Gastrocnemius medialis (tissue), 4 donors: ENCODE measurements at places on chromosomes 16 and 17. TPM values are rescaled to one million over a fixed set of nuclear protein-coding genes. Genes with fewer than 3 reads are reported as not detected.
A peak's percentile ranks its signal among the peaks of the same experiment; 100 is the strongest.

GRCh38 chr17:73706428-73706827, 62.2 kb upstream of the SDK2 start:
- no peak for DNase-seq

- no peak for DNase-seq
Observed at GRCh38 chr16:71645450-71645849, 19.5 kb downstream of the MARVELD3 start.

DNA sequence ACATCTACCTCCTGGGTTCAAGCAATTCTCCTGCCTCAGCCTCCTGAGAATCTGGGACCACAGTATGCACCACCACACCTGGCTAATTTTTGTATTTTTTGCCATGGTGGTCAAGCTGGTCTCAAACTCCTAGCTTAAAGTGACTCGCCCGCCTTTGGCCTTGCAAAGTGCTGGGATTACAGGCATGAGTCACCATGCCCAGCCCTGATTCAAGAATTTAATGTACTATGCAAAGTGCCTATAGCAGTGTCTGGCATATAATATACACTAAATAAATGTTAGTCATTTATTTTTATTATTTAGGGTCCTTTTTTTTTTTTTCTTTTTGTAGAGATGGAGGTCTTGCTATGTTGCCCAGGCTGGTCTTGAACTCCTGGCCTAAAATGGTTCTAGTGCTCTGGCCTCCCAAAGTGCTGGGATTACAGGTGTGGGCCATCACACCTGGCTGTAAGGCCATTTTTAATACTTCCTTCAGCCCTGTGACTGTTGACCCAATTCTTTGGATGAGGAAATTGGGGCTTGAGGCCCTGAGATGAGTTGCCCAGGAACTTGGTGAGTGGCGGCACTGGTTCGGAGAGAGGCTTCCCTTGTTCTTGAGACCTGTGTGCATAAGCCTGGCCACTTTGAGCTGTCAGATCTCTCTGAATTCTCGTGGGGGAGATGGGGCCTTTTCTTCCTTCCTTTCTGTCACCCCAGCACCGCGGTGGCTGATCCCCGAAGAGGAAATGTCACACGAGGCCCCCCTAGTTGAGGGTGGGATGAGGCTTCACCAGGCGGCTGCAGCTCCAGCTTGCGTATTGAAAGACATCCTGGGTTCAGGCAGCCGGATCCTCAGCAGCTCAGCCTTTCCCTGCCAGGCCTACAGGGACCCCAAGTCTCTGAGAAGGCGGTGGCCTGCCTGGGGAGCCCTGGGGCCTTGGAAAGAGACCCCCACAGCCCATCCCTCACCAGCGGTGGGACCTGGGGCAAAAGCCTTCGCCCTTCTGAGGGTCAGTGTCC, 38.7 kb downstream of the LAT start:
- no peak for DNase-seq

- DNase-seq = no peak
Observed at GRCh38 chr17:15971098-15971678, 26.3 kb downstream of the ADORA2B start.

DNA sequence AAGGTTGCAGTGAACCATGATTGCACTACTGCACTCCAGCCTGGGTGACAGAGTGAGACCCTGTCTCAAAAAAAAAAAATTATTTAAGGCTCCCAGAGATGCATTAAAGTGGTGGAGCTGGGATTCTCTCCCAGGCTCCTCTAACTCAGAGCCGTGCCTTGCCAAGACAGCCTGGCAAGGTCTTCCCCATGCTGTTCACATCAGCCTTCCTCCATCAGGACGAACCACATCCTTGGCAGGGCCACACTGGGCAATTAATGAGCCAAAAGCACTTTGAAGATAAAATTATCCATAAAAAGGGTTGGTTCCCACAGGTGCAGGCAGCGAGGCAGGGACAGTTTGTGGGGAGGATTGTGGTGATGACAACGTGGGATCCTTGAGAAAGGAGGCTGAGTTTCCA, 19.8 kb upstream of the BBS2 start:
- no peak for DNase-seq

- peak; percentile 84 for DNase-seq
Observed at GRCh38 chr17:58006560-58006923, 504 bp downstream of the SRSF1 start.

- no peak for DNase-seq
Observed at GRCh38 chr17:50621574-50622031, 13.1 kb upstream of the ABCC3 start.

- no peak for DNase-seq
Observed at GRCh38 chr17:19987897-19988296, 10.3 kb upstream of the AKAP10 start.

- DNase-seq = no peak
Observed at GRCh38 chr16:77165006-77165405, 26.0 kb upstream of the MON1B start.

DNA sequence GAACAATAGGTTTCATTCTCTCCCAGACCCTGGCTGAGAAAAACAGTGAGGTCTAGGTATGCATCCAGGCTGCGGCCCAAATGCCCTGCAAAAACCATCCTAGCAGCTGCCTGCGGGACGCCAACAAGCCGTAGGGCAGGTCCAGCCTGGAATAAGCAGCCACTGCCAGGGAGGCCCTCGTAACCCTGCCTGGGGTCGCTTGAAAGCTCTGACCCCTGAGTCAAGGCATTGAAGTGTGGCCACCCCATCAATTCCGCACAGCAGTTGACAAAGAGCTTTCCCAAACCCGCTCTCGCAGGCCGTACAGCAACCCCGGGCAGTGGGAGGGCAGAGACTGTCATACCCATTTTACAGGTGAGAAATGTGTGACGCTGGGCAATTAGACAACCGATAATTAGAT, 11.1 kb downstream of the TRPV1 start:
- DNase-seq = no peak

DNA sequence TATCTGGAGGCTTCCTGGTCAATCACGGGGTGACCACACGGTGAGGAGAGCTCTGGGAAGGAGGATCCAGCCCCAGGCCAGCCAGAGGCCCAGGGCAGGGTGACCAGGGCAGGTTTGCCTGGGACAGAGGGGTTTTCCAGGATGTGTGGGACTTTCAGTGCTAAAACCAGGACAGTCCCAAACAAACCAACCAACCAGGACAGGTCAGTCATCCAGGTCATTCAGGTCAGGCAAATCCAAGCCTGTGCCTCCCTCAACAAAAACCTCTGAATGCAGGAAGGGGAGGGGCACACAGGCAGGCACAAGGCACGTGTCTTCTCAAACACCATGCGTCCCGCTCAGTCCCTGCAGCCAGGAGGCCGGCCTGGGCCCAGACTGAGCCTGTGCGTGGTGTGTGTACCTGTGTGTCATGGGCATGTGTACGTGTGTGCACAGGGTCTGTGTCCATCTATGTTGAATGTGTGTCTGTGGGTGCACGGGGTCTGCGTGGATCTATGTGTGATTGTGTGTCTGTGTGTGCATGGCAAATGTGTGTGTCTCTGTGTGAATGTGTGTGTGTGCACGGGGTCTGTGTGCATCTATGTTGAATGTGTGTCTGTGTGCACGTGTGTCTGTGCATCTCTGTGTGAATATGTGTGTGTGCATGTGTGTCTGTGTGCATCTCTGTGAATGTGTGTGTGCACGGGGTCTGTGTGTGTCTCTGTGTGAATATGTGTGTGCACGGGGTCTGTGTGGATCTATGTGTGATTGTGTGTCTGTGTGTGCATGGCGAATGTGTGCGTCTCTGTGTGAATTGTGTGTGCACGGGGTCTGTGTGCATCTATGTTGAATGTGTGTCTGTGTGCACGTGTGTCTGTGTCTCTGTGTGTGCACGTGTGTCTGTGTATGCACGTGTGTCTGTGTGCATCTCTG, 78.9 kb downstream of the RTN4RL1 start:
- no peak for DNase-seq

DNA sequence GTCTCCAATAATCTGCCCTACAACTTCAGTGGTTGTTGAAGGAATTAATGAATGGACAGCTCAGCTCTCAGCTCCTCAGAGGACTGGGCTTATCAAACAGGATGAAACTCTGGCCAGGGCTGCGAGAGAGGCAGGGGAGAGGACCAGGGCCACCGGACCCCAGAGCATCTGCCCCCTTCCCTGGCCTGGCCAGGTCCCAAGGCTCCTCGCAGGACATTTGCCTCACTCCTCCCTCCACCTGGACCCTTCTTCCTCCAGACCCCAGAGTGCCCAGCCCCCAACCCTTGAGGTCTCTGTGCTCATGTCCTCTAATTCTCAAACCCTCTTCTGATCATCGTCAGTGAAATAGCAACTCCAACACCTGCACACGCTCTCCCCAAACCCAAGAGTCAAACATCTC, 3.7 kb downstream of the CD300C start:
- no peak for DNase-seq

- DNase-seq = peak; percentile 60
Observed at GRCh38 chr17:76240461-76241203, at the start of gene RNF157. TSS of gene RNF157 (minus strand) at chr17:76240493. CDS start at chr17:76240240, 253 bp downstream.

- peak; percentile 39 for DNase-seq
Observed at GRCh38 chr17:752620-753219, 656 bp upstream of the GEMIN4 start.

DNA sequence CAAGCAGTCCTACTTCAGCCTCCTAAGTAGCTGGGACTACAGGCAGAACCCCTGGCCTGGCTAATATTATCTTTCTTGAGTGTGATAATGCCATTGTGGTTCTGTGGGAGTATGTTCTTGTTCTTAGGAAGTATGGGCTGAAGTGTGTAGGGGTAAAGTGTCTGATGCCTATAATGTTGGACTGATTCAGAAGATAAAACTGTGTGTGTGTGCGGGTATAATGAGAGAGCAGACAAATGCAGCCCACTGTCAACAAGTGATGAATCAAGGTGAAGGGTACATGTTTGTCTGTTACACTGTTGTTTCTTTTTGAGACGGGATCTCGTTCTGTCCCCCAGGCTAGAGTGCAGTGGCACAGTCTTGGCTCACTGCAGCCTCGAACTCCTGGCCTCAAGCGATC, 127.5 kb downstream of the CLEC16A start:
- DNase-seq = no peak

DNA sequence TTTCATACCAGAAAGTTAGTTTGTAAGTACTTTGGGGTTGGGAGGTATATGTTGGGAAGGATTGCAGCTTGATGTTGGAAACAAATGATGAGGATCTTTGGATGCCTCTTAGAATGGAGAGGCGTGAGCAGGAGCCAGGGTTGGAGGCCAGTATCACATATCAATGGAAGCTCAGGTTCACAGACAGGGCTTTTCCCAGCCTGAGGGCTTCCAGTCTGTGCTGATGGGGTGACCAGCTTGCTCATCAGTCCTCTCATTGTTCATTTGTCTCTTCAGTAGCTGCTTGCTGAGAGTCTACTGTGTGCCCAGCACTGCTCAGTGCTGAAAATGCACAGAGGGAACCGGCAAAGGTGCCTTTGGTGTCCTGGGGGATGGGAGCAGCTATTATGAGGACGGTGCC, 5.8 kb downstream of the DNAAF1 start:
- no peak for DNase-seq

- peak; percentile 70 for DNase-seq
Observed at GRCh38 chr16:85554889-85555718, 58.0 kb upstream of the GSE1 start.

- no peak for DNase-seq
Observed at GRCh38 chr17:45639297-45639849, 144.7 kb upstream of the CRHR1 start.

DNA sequence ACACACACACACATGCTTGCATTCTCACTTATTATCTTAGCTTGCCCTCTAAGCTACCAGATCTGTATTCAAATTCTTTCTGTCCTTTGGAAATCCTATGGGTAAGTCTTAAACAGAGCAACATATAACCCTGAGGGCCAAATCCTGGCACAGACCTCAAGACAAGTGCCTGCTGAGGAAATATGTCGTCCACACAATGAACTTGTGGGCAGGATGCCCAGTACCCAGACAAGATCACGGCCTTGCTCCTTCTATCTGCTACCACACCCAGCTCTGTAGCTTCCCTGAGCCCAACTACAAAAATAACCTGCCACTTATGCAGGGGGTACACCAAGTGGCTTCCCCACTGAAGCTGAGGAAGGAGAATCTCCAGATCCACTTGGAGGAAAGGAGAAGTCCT, 37.3 kb upstream of the FA2H start:
- DNase-seq = no peak

- no peak for DNase-seq
Observed at GRCh38 chr16:17370223-17370707, 100.5 kb downstream of the XYLT1 start.

- DNase-seq = peak; percentile 48
Observed at GRCh38 chr17:50149417-50150353, 792 bp downstream of the PPP1R9B start.

GRCh38 chr16:4350365-4350786, 745 bp downstream of the PAM16 start:
- no peak for DNase-seq

GRCh38 chr16:57539072-57539796, 2.9 kb upstream of the CCDC102A start:
- no peak for DNase-seq

GRCh38 chr16:57525761-57526160, 10.6 kb downstream of the CCDC102A start:
- DNase-seq = no peak

DNA sequence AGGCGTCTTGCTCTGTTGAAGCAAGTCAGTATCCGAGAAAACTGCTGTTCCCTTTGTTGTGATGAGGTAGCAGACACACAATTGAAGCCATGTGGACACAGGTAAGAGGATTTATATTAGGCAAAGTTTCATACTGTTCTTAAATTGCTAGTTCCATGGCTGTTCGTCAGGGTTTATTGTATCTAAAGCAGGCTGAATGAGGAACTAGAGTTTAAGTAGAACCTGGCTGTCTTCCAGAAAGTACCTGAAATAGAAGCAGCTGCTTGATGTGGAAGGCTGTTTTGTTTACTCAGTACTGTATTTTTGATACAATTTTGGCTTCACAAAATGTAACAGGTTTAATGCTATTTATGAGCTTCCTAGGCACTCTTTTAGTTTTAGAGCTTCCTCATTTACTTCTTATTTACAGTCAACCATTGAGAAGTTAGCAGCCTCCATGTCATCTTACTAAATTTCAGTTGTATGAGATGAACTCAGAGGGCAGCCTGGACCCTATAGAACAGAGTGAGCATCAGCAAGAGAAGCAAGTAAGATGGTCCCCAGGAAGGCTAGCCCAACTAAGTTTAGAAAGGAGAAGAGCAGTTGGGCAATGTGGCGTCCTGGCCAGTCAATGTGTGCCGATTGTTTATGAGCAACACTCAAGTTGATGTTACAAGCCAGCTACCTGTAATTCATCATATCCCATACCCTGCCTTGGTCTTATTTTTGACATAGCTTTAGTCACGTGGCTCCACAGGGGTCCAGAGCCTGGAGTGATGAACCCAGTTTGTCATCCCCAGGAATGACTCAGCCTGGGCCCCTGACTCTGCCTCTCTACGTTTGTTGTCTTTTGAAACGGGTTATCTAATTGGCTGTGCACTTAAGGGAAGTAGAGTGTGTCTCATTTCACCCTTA, 9.7 kb upstream of the ARL2BP start:
- no peak for DNase-seq

- DNase-seq = no peak
Observed at GRCh38 chr16:55040366-55041086, 109.9 kb downstream of the IRX5 start.

The GAS2L2 gene
- 0.75 TPM for total RNA-seq

The FOXF1 gene
- not detected for total RNA-seq

The FN3KRP gene
- total RNA-seq = 2.3 TPM

The GDPD3 gene
- 0.29 TPM for total RNA-seq

The CTCF gene
- 35.9 TPM for total RNA-seq

The KCNG4 gene
- total RNA-seq = not detected

The PIK3R5 gene
- total RNA-seq = 0.63 TPM

The TP53TG3B gene
- total RNA-seq = not detected

The CSH2 gene
- total RNA-seq = not detected

The RHBDL3 gene
- not detected for total RNA-seq
